ENCODE measurements at places on chromosomes 3 and 15.

GRCh38 chr3:67685499-67685898, 31.1 kb upstream of the SUCLG2 start:
- DNase-seq = no peak

DNA sequence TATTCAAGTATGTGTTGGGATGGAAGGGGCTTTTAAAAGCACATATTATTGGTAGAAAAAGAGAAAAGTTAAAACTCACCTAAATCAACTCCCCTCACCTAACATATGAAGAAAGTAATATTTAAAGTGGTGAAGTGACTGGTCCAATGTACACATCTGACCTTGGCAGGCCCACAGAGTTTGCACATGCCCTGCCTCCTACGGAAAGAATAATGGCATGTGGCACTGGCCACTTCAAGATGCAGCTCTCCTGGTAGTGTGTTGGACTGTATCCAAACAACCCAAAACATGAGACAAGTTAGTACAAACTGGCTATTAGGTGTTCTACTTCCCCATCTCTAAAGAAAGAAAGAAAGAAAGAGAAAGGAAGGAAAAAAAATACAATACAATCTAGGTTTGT, 117.1 kb downstream of the MECOM start:
- DNase-seq = no peak

DNA sequence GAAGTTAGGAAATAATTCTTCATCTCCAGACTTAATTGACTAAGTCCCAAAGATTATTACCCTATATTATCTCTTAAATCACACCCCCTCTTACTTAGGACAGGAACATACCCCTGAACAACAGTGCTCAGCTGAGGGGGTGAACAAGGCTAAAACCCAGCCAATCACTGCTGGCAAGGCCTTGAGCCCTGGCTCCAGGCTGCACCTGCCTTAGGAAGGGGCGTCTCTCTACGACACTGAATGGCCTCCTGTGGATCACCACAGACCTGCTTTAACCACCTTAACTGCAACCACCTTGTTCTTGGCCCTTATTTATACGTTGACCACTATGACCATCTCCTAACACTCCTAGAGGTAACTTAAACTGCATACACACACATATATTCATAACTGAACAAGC, 267.4 kb upstream of the THBS1 start:
- DNase-seq = no peak

DNA sequence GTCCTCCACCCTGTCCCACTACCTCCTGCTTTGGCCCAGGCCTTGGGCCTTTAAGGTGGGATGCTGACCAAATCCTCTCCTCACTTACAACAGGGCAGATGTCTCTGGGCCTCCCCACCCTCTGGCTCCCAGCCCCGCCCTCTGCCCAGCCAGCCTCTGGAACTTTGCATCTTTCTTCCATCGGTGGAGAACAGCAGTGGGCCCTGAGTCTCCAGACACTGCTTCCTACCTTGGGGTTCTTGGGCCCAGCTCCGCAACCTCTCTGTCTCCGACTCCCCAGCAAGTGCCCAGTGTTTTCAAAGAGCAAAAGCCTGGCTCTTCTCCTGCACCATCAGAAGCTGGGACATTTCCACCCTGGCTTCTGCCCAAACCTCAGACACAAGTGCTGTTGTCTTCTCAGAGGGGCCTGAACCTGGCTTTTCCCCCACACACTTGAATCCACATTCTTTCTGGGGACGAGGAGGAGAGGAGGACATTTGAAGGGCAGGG, 33.1 kb downstream of the MRAS start:
- no peak for DNase-seq

GRCh38 chr3:61975199-61975598, 398.2 kb downstream of the FEZF2 start:
- no peak for DNase-seq

DNA sequence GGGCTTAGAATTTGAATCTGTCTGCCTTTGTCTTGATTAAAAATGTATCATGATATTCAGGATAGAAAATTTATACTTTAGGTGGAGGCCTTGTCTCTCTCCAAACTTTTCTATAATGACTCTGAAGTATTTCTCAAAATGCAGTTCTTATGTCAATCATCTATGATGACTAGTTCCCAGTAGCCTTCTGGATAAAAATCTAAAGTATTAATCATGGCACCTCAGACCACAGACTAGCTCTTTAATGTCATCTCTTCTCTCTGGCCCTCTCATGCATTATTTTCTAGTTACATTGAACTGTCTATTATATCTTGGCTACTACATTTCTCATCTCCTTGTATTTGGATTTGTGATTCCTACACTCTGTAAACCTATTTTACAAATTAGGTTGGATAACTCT, 96.9 kb downstream of the ZPLD1 start:
- DNase-seq = no peak

GRCh38 chr3:153090973-153091372, 71.1 kb upstream of the RAP2B start:
- no peak for DNase-seq

DNA sequence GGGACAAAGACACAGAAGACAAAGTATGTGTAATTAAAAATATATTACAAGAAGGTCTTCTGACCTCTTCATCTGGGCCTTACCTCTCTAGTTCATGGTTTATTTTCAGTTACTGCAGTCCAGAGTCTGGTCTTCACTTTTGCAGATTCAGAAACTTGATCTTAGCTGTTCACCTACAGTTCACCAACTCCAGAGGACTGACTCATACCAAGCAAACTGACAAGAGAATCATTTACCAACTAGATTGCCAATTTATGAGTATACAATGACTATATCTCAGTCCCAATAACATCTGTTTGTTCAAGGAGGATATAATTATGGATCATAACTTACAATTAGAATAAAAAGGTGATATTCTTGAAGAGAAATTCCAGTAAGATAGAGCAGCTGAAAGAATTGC, 9.0 kb downstream of the P2RY1 start:
- no peak for DNase-seq

- DNase-seq = no peak
Measured at GRCh38 chr3:30602946-30603345, 3.5 kb upstream of the TGFBR2 start.

DNA sequence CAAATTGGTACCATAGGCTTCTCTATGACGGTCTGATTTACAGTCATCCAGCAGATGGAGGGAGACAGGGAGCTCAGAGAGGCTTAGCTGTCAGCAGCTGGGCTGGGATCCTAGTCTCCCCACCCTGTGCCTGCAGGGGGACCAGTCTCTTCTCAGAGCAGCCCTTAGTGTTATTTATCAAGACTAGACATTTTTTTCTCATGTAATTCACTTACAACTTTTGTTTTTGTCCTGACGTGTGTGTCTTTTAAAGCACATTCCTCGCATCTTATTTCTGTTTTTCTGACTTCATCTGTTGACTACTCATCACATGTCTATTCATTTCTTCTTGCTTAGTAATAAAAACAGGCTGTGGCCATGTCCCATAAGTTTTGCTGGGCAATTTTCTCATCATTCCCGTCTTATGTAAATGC, 116.1 kb downstream of the KLF13 start:
- DNase-seq = no peak
